ENCODE measurements at places on chromosomes 3 and 15. TPM values are rescaled to one million over a fixed set of nuclear protein-coding genes. Genes with fewer than 3 reads are reported as not detected.

CLSTN2 gene
- 0.92 TPM for polyA plus RNA-seq

C3orf62 gene
- 14.6 TPM for polyA plus RNA-seq

ADGRG7 gene
- polyA plus RNA-seq: 0.25 TPM

TEX55 gene
- not detected for polyA plus RNA-seq

SLCO2A1 gene
- polyA plus RNA-seq: 16.8 TPM

Data from left renal cortex interstitium (tissue), 4 donors.